ENCODE measurements at places on chromosomes 7 and 10. TPM values are rescaled to one million over a fixed set of nuclear protein-coding genes. Genes with fewer than 3 reads are reported as not detected.

SPDYE9 gene
- 0.06 TPM for total RNA-seq

TNS3 gene
- 61.1 TPM for total RNA-seq

AKR1C8 gene
- 0.94 TPM for total RNA-seq

HGF gene
- 4.3 TPM for total RNA-seq

DNA sequence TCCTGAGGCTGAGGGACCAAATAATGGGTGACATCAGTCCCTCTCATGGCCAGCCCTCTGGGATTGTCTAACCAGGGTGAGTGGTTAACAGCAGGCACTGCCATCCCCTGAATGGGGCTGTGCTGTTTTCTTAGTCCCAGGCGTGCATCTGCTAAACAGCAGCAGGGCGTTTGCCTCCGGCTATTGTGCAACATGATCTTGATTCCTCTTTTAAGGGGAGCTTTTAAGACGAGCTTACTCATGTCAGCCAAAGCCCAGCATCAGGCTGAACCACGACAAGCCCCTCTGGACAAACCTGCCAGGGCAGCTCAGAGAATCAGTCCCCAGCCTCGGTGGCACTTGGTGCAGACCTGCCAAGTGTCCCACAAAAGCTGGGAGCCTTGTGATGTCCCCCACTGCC, 16.2 kb upstream of the IGFBP3 start:
- DNase-seq = no peak

- no peak for DNase-seq
Observed at GRCh38 chr7:45123913-45124710, 12.6 kb upstream of the TBRG4 start.

DNA sequence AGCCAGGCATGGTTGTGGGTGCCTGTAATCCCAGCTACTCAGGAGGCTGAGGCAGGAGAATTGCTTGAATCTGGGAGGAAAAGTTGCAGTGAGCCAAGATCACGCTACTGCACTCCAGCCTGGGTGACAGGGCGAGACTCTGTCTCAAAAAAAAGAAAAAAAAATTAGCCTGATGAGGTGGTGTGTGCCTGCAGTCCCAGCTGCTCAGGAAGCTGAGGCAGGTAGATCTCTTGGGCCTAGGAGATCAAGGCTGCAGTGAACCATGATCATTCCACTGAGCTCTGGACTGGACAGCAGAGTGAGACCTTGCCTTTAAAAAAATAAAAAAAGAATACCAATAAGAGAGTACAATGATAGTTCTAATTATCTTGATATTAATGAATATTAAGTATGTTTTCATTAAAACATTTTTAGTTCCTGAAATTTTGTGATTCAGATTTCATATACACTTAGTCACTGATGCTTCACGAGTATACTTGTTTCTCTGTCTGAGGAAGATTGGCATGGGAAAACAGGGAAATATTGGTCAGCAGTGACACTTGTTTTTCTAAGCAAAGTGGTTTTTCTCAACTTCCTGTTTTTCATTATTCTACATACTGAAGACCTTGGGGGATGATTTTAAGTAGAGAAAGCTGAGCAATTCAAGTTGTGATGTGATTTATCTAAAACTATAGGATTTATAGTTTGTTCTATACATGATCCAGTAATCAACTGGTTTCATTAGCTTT, 76.8 kb downstream of the ADK start:
- no peak for DNase-seq

DNA sequence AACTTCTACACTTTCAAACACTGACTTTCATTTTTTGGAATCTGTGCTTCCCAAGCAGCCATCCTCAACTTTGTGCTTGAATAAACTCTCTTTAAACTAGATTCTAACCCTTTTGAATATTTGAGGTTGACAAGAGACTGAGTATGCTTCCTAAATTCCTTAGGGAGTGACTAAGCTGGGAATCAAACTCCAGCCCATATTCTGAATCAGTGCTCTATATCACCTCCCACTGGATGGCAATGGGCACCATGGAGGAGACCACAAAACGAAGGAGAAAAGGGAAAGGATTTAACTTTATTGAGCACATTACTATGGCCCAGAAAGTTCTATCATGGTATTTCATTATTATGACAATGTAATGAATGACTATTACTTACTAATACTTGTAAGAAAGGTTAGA, 17.2 kb upstream of the SLC26A4 start:
- no peak for DNase-seq

GRCh38 chr7:117248829-117249228, 74.0 kb downstream of the WNT2 start:
- no peak for DNase-seq

DNA sequence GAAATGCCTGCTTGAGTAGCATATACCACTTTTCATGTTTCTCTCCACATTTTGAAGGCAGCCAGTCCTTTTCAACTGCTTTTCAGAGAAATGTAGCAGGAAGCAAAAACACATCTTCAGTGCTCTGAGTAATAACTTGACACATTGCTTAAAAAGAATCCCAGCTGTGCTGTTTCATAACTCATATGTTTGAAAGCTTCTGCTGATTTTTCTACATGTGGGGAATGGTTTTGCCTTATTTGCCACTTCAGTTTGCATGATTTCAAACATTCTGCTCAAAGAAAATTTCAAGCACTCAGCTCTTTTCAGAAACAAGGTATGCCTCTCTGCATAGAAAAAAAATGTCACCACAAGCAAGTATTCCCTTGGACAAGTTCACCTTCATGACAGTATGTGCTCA, 732.8 kb downstream of the POM121L12 start:
- no peak for DNase-seq

GRCh38 chr7:146656988-146657387, 540.4 kb downstream of the CNTNAP2 start:
- DNase-seq = no peak

GRCh38 chr7:140650367-140650766, 9.8 kb upstream of the DENND2A start:
- DNase-seq = no peak

DNA sequence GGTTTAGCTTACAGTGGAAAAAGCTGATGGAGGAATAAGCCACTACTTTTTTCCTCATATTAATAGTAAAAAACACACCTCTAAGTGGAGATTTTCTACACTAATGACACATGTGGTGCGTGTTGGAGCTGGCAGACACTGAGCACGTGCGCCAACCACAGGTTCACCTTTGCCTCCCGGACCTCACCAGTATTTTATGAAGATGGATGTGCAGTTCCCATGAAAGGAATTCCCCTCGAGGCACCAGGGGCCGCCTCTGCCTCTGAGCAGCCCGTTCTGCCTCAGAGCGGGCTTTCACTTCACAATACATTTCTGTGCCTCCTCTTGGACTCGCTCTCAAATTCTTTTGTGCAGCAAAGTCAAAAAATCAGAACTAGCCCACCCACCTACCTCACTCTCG, 477.5 kb upstream of the ADARB2 start:
- DNase-seq = peak; percentile 5

DNA sequence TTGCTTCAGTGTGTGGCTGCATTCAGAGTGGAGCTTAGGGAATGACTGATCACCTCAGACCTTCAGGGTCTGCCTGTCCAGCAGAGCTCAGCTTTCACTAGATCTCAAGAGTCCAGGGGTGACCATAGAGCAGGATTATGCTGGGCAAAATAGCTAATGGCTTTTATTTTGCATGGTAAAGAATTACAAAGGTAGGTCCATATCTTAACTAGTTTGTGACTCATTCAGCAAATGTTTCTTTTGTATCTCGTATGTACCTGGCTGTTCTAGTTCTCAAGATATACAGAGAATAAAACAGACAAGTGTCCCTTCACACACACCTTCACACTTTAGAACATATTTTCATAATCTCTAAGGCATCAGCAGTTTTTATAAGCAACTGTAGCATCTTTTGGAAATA, 180.5 kb downstream of the DYNC1I1 start:
- DNase-seq = no peak

GRCh38 chr7:92506363-92506762, 22.0 kb downstream of the PEX1 start:
- DNase-seq = no peak

GRCh38 chr7:99128076-99128950, 15.6 kb downstream of the SMURF1 start:
- no peak for DNase-seq
